ENCODE measurements at places on chromosomes 5 and 9.

GRCh38 chr9:34346873-34347799, 17.8 kb downstream of the NUDT2 start:
- no peak for DNase-seq

DNA sequence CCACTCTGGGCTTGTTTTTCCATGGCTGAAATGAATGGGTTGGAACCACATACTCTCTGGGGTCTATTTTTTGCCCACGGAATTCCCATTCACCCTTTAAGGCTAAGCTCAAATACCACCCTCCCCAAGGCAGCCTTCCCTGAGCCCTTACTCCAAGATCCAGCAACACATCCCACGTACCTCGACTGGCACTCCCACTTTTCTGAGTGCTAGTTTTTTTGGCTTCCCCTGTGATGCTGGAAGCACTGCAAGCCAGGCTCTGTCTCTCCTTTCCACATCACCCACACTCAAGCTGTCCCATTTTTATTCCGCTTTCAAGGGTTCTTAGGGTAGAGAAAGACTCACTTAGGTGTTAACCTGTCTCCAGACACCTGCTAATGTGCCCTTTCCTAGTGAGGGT, 6.0 kb downstream of the ST6GALNAC6 start:
- no peak for DNase-seq

DNA sequence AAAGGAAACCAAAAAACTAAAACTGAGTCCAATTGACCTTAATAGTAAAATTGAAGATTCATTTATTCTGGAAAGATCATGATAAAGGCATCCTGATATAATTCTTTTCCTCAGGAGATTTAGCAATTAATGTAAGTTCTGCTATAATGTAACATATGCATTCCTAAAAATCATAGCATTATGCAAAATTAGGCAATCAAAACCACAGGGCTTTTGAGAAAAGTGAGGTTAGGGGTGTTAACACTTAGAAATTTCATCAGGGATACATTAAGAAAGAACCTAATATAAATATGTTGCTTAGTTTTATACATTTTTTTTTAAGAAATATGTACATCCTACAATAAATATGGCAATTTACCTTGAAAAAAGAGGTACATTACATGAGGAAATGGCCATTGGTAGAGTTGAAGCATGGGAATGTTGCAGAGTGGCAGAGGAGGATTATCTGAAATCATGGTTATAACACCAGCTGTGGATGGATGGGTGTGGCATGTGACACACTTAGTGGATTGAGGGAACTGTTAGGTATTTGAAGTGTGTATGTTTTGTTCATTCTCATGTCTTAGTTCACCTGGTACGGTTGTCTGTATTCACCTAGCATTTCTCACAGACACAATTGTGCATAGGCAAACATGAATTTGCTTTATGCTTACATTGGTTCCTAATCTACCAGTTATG, 51.1 kb downstream of the CCNH start:
- DNase-seq: no peak

GRCh38 chr5:111937094-111937493, 180.1 kb upstream of the NREP start:
- DNase-seq: no peak

DNA sequence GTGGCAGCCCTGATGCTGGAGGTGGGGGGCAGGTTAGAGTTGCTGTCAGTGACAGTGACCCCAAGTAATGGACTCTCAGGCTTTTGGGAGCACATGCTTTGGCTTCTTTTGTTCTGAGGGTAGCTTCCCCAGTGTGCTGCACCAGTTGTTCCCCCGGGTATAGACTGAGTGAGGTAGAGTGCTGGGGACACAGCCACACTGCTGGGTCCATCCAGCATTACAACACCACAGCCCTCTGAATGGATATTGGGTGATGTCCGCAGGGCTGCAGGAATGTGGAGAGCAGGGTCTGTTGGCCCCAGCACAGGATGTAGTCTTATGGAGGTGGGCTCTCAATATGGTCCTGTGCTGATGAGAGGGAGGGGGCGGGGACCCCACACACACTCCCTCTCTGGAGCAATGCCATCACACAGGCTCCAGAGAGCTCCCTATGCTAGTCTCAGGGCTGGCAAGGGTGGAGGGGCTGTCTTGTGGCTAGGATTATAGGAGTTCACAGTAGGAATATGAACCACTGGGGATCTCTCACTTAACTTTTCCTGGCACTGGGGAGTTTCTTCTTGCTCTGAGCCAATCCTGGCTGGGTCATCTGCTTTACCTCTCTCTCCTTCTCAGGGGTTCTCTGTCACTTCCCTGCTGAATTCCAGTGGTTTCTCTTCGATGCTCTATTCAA, 20.7 kb downstream of the OSMR start:
- no peak for DNase-seq

DNA sequence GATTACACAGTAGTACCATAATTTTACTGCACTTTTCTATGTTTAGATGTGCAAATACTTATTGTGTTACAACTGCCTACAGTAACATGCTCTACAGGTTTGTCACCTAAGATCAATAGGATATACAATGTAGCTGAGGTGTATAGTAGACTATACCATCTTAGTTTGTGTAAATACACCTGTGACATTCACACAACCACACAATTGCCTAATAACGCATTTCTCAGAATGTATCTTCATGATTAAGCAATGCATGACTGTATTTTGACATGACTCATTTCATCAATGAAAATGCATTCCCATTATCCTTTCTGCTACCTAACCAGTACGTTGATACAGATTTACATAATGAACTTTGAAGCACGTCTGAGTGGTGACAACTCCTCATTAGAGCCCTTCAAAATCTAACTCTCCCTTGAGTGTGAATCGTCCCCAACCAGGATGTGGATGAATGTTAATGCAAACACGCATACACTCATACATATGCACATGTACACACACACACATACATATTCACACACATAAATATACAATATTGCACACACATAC, 28.4 kb downstream of the GZMK start:
- no peak for DNase-seq

DNA sequence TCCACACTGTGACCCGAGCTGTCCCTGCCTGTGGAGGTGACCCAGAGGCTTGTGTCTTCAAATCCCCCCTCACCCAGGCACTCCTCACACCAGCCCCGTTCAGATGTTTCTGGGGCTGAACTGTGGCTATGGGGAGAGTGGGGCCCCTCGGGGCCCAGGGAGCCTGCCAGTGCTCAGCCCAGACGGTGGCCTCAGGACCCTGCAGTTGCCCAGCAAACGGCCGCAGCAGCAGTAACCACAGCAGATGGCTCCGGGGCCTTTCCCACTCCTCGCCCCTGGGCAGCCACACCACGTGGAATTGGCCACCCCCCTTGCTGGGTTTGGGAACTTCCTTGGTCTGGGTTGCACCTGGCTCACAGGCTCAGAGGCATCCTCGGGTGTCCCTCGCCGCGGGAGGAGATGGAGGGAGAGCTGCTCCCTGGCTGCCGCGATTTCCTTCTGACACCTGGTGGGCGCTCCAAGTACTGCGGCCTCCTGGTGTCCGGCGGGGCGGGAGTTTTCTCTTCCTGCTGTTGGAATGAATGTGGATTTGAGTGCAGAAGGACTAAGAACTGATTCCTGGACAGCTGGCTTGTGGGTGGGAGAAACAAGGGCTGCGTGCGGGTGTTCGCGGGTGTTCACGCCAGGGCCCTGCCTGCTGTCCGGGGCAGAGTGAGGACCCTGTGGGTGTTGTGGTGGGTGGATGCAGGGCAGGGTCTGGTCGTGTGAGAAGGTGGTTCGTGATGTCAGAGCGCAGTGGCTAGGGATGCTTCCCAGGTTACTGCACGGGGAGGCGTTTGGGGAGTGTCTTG, 97.5 kb downstream of the COL5A1 start:
- peak; percentile 89 for DNase-seq

DNA sequence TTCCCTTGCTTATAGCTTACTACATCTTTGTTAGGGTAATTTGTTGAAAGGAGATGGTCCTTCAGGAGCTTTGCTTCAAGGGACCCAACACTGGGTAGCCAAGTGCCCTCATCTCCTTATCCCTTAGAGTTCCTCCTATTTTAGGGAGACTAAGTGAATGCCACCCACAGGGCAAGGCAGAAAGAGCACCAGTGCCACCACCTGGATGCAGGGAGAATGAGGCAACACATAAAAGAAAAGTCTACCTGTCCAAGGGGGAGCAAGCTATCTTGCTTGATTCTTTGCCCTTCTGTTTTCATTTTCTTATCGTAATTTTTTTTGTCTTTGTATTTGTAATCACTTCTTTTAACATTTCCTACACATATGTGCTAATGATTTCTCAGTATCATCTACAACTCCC, 205.5 kb downstream of the NPR3 start:
- no peak for DNase-seq

DNA sequence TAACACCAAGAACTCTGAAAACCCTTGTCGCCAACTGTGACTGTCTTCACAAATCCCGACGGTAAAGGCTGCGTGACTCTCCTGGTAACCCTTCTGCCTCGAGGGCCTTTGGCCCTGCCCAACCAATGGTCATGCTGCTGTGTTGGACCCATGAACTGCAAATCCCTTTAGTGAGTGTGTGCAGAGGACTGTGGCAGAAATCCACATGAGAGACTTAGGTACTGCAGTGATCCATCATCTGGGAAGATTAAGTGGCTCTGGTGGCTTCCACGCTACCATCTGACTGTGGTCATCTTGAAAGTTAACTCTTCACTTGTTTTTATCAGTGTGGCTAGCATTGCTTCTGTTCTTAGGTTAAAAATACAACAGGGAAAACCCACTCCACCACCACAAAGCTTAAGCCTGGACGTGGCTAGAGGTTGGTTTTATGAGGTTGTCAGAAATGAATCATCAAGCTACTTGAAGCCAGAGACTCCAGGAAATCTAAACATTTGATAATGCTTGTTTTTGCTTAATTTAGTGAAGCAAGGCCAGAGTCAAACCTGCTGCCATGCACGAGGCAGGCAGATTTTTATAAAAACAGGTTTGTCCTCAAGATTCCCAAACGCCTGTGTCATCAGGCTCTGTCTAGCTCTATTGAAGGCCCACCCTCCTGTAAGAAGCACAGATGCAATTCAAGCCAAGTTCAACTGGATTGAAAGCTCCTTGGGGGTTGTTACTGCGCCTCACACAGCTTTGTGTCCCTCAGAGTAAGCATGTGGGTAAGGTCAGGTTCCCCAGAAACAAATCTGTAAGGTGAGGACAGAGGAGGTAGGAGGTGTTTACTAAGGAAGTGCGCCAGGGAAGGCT, 52.7 kb upstream of the ERCC6L2 start:
- no peak for DNase-seq

- no peak for DNase-seq
Measured at GRCh38 chr9:116395699-116396037, 242.1 kb downstream of the PAPPA start.

DNA sequence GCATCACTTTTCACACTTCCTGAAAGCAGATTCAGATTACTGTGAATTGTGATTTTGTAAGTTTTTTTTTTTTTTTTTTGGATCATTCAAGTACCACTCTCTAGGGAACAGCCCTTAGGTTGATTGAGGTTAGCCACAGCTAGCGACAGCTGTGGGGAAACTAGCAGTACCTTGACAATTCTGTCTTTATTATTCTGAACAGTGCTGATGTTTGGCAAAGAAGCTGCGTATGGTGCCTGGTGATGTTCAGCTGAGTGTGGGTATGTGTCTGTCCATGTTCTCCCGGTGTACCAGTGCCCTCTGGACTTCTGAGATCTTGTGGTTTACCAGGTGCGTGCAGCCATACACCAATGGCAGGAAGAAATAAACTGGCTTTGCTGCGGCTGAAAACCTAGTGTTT, 117.3 kb upstream of the PLPPR1 start:
- no peak for DNase-seq

GRCh38 chr5:164306662-164307061, 801.2 kb downstream of the MAT2B start:
- DNase-seq: no peak

DNA sequence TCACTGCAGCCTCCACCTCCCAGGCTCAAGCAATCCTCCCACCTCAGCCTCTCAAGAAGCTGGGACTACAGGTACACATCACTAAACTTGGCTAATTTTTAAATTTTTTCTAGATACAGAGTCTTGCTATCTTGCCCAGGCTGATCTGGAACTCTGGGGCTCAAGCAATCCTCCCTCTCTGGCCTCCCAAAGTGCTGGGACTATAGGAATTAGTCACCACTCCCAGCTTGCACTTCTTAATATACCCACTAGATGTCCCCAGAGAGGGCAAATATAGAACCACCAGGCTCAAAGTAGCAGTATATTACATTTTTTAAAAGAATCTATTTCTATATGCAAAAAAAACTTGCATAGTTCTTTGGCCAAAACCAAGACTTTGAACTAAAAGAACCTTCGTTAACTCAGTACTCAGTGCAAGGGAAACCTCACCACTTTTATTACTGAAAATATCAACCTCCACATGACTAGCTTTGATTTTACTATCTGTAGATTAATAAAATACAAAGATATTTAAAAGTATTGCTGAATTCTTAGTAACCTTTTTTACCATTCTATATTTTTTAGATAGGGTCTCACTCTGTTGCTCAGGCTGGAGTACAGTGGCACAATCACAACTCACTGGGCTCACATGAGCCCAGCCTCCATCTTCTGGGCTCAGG, 25.8 kb upstream of the HSD17B3 start:
- no peak for DNase-seq

DNA sequence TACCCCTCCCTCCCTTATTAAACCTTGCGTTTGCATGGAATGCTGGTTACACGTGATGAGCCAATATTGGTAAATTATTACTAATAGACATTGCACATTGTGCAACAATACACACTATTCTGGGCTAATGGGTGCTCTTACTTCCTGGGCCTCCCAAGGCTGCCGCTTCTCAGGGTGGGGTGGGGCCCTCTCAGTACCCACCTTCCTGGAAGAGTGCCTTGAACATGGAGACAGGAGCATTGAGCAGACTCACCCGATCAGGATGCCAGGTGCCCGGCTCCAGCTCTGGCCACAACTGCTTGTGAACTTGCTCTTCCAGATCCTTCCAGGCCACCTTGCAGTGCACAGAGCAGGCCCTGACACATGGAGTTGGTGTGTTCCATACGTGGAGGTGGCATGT, 24.7 kb upstream of the CEP72 start:
- no peak for DNase-seq

- DNase-seq: no peak
Measured at GRCh38 chr5:119284031-119284430, 71.8 kb upstream of the TNFAIP8 start.

DNA sequence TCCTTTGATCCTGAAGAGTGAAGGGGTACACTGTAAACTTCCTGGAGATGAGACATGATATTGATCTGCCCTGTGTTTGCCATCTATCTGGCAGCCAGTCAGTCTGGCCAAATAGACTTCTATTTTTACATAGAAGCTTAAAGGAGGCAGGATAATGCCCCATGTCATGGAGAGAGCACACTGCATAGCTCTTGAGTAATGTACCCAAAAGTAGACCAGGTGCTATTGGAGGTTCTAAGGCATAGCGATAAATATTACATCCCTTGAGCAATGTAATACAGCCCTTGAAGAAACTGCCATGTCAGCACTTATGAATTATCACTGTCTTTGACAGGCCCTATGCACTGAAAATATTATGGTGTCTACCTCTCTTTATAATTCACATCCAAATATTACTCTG, 131.8 kb downstream of the GHR start:
- no peak for DNase-seq

- no peak for DNase-seq
Measured at GRCh38 chr9:122349201-122349600, 21.6 kb upstream of the PTGS1 start.
